ENCODE measurements at places on chromosomes 2 and 18.

- no peak for DNase-seq
These were observed 500.5 kb upstream of the SYT4 start for GRCh38 chr18:43777636-43778304.

- no peak for DNase-seq
These were observed 467.4 kb downstream of the EIPR1 start for GRCh38 chr2:2910259-2910658.

DNA sequence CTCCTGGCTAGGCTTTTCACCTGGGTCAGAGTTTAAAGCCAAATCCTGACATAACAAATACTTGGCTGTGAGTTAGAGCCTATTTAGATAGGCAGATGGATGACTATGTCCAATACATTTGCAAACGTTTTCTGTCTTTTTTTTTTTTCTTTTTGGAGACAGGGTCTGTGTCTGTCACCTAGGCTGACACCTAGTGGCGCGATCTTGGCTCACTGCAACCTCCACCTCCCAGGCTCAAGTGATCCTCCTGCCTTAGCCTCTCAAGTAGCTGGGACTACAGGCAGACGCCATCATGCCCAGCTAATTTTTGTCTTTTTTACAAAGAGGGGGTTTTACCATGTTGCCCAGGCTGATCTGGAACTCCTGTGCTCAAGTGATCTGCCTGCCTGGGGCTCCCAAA is 124.8 kb downstream of the DYM start:
- no peak for DNase-seq

GRCh38 chr2:142724186-142724585 is 153.3 kb upstream of the KYNU start:
- no peak for DNase-seq

GRCh38 chr2:13104723-13105122 is 388.0 kb downstream of the TRIB2 start:
- no peak for DNase-seq

- peak; percentile 34 for DNase-seq
These were observed 3.3 kb upstream of the HJURP start for GRCh38 chr2:233857511-233858141.
